Mesenteric fat pad (tissue), 1 donor: ENCODE measurements at places on chromosomes 4 and X. TPM values are rescaled to one million over a fixed set of nuclear protein-coding genes. Genes with fewer than 3 reads are reported as not detected.

EXOC1L gene
- not detected for total RNA-seq

ANOS1 gene
- 2.3 TPM for total RNA-seq

CXCL5 gene
- total RNA-seq: 0.58 TPM

IL9R gene
- 0.22 TPM for total RNA-seq

NDNF gene
- 2.5 TPM for total RNA-seq

CXCL11 gene
- total RNA-seq: not detected

XAGE1B gene
- total RNA-seq: not detected

RRH gene
- not detected for total RNA-seq

MAGED4 gene
- total RNA-seq: 1.2 TPM

CLDN24 gene
- not detected for total RNA-seq

DUSP21 gene
- total RNA-seq: not detected

LIMCH1 gene
- 113 TPM for total RNA-seq

FGF5 gene
- total RNA-seq: not detected

MMRN1 gene
- 16.7 TPM for total RNA-seq

MAGEA10 gene
- total RNA-seq: not detected

CXCL8 gene
- total RNA-seq: 31.5 TPM

SPANXD gene
- not detected for total RNA-seq

BMX gene
- 1.7 TPM for total RNA-seq

TMPRSS11D gene
- total RNA-seq: not detected

ASMT gene
- not detected for total RNA-seq

HSFX1 gene
- 0.64 TPM for total RNA-seq

CT83 gene
- not detected for total RNA-seq

QRFPR gene
- not detected for total RNA-seq

CPE gene
- 90.4 TPM for total RNA-seq

ZC4H2 gene
- total RNA-seq: 7.5 TPM

CNGA1 gene
- 1.3 TPM for total RNA-seq

PIR gene
- total RNA-seq: 30.0 TPM

STK32B gene
- total RNA-seq: 4.3 TPM

ADAM29 gene
- not detected for total RNA-seq

GYPA gene
- total RNA-seq: not detected

BRS3 gene
- total RNA-seq: not detected

ITIH6 gene
- total RNA-seq: not detected

ARMCX4 gene
- 10.1 TPM for total RNA-seq

CCDC110 gene
- total RNA-seq: 0.19 TPM

SGMS2 gene
- 26.3 TPM for total RNA-seq

MID2 gene
- total RNA-seq: 23.4 TPM
